ENCODE measurements at places on chromosomes 13 and 19.

GRCh38 chr19:8148410-8149260 lies 757 bp downstream of the FBN3 start:
- DNase-seq, result no peak

GRCh38 chr13:35139591-35139990 lies 197.5 kb downstream of the NBEA start:
- DNase-seq, result no peak

DNA sequence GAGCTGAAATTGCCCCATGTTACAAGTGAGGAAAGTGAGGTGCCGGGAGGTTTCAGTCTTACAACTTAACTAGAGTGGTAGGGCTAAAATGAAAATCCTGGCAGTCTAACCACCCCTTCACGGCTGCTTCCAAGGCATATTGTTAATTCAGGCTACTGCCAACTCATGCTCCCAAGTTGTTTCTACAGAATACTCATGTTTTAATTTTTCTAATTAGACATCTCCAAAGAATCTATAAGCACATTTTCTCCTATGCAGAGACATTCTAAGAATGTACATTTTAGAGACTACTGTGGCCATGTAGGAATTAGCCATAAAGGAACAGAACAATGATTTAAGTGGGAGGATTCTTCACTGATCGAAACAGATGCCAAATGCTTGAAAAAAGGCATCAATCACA lies 7.0 kb upstream of the TSC22D1 start:
- peak; percentile 14 for DNase-seq

DNA sequence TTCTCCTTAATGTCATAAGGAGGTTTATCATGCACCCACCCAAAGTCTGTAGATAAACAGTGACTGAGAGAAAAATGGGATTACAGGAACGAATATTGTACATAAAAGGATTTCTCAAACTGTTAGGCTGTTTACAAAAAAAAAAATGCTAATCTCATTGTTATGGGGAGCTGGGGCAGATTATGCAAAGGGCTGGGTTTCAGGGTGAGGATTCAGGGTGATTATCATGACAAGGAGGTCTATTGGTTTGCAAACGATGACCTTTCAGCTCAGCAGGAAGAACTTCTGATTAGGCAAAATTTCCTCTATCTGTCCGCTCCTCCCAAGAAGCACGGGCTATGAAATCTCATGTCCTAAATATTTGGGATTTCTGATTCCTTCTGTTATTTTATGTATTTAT lies 41.4 kb downstream of the NLRP12 start:
- no peak for DNase-seq

- peak; percentile 12 for DNase-seq
Observed at GRCh38 chr19:51127755-51128154, 3.0 kb downstream of the SIGLEC9 start.

- no peak for DNase-seq
Observed at GRCh38 chr19:18969931-18970659, 29.1 kb upstream of the HOMER3 start.

DNA sequence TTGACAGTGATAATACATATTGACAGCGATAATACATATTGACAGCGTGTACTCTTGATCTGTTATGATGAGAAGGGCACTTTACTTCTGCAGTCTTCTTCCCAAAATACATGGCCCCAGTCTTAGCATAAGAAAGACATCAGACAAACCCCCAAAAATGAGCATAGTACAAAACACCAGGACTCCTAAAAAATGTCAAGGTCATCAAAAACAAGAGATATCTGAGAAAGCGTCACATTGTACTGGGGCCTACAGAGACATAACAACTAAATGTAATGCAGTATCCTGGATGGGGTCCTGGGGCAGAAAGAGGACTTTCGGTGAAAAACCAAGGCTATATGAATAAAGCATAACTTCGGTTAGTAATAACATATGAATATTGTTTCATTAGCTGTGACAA lies 731.5 kb upstream of the SGCG start:
- no peak for DNase-seq

DNA sequence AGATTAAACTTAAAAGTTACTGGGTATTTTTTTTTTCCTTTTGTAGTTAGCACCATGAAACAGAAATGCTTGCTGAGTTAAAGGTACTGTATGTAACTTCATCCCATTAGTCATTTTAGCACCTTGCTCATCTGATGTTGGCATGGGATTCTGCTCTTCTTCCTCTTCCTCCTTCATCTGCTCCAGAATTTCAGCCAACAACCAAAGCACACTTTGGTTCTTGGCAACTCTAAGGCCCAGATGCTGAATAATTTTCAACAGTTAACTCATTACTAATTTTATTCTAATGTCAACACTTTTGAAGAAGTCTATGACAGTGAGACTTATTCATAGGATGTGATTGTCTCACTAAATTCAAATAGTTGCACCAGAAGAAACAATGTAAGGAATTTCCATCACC lies 359.2 kb downstream of the KCTD12 start:
- DNase-seq, result no peak

GRCh38 chr13:51524312-51524711 lies 60.0 kb upstream of the WDFY2 start:
- DNase-seq, result peak; percentile 62

DNA sequence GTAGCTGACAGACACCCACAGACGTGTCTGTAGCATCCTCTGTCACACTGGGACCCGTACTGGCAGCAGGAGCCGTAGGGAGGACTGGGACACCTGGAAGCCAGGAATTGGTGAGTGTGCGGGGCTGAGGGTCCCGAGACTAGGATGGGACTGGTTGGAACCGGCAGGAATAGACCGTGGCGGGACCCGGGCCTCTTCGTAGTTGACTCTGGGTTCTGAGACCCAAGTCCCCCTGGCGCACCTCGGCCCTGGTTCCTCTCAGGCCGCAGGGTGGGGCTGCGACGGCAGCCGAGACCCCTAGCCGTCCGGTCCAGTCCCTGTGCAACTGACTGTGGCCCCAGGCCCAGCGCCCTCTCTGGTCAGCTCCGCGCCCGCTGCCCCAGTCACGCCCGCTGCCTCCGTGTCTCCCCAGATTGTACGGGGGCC lies 64.7 kb downstream of the ZNF823 start:
- peak; percentile 7 for DNase-seq

- DNase-seq, result peak; percentile 73
Observed at GRCh38 chr19:16849168-16849567, 20.0 kb downstream of the SIN3B start.

GRCh38 chr19:1154731-1155351 lies 19.2 kb downstream of the SBNO2 start:
- DNase-seq, result peak; percentile 98

DNA sequence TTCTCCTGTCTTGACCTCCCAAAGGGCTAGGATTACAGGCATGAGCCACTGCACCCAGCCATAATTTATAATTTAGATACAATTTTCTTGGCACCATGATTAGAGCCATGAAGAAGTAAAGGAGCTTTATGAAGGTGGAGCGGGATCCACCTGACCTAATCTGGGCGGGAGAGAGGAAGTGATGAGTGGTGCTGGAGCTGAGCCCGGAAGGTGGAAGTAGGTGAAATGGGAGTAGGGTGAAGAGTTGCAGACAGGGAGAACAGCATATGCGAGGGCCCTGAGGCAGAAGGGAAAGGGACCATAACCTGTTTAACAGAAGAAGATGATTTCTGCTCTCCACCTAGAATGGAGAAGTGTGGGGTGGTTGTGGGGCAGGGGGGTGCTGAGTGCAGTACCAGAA lies 4.2 kb downstream of the BLOC1S3 start:
- no peak for DNase-seq

DNA sequence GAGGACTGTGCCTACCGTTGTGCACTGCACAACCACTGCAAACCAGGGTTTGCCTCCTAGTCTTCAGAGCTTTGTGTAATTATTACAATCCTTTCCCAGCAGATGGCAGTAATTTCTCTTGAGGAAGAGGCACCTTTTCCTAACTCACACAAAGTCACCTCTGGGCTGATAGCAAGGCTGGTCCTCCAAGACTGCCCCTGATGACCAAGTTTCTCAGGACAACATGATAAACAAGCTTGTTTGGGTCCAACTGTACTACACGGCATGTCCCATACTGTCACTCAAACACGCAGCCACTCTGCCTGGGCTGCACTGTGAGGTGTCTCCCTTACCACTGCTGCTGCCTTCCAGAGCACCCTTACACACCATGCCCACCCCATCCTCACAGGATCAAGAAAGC lies 39.3 kb downstream of the RFXAP start:
- peak; percentile 77 for DNase-seq

- DNase-seq, result peak; percentile 41
Observed at GRCh38 chr13:33722216-33722915, 95.6 kb upstream of the RFC3 start.

DNA sequence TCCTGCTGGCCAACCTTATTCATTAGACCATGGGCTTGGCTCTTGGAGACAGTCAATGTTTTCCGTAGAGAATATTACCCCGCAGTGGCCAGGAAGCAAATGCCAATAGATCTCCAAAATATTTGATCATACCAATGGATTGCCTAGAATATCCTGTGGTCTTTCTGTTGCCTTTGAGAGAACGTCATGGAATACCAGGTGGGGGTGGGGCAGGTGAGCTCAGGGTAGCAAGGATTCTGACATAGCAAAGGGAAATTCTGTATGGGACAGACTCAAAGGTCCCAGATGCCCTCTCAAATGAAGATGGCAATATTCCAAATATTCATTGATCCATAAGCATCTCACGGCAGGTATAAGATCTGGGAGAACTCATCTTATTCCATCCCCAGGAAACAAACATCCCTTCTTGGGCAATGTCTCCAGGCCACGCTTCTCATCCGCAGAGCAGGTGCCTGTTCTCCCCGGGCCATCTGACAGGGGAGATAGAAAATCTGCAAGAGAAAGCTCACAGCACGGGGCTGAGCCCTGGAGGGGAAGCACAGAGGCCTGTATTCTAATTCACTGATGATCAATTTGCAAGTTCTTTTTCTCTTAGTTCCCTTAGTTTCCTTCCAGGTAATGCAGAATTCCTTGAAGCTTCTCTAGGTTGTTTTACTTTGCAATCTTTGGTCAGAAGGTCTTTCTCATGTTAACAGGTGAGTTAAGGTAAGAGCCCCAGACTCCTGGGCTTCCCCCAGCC lies 69.6 kb upstream of the TSHZ3 start:
- DNase-seq, result no peak

GRCh38 chr13:32905063-32905863 lies 111.0 kb upstream of the KL start:
- peak; percentile 67 for DNase-seq

DNA sequence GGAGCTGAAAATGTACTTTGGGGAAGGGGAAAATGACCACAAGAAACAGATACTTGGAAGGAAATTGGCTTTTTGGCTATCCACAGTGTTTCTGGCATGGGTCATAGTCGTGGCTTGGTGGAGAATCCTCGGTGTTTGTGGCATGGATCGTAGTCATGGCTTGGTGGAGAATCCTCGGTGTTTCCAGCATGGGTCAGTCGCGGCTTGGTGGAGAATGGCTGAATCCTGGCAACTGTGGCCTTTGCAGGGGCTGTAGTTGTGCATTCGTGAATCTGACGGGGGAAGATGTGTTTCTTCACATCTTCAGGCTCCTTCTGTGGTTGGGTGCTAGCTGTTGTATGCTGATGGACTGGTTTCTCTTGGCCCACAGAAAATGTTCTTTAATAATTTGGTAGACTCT lies 61.7 kb upstream of the MCF2L start:
- DNase-seq, result no peak

DNA sequence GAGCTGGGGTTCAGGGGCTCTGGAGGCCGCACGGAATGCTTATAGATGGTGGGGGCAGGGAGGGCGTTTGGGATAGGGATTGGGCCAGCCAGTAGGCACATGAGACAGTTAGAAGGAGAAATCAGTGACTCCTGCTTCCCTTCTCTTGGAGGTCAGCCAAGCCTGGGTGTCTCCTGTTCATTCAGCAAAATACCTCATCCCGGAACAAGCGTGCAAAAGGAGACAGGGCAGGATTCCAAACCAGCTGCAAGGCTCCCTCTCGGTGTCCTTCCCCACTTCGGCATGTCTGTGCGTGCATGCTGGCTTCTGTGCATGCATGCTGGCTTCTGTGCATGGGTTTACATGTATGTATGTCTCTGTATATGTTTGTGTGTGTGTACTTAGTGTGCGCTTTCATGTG lies 37.3 kb upstream of the PEPD start:
- peak; percentile 14 for DNase-seq

GRCh38 chr19:48997972-48998371 lies 4.3 kb downstream of the RUVBL2 start:
- DNase-seq, result peak; percentile 74

Measured in GM23248 (cell line).